ENCODE measurements at places on chromosomes 11 and 22. TPM values are rescaled to one million over a fixed set of nuclear protein-coding genes. Genes with fewer than 3 reads are reported as not detected.

The SHISAL1 gene
- 1.5 TPM for total RNA-seq

The BATF2 gene
- not detected for total RNA-seq

The POU2AF2 gene
- total RNA-seq: not detected

The SLC25A45 gene
- total RNA-seq: 5.3 TPM

The CARD10 gene
- 40.7 TPM for total RNA-seq

The TIGD3 gene
- total RNA-seq: 0.25 TPM

- DNase-seq: peak; percentile 63
Measured at GRCh38 chr11:12007769-12008737, at the start of gene DKK3. TSS of gene DKK3 (minus strand) at chr11:12008626. CDS start at chr11:12008582, 44 bp downstream.

DNA sequence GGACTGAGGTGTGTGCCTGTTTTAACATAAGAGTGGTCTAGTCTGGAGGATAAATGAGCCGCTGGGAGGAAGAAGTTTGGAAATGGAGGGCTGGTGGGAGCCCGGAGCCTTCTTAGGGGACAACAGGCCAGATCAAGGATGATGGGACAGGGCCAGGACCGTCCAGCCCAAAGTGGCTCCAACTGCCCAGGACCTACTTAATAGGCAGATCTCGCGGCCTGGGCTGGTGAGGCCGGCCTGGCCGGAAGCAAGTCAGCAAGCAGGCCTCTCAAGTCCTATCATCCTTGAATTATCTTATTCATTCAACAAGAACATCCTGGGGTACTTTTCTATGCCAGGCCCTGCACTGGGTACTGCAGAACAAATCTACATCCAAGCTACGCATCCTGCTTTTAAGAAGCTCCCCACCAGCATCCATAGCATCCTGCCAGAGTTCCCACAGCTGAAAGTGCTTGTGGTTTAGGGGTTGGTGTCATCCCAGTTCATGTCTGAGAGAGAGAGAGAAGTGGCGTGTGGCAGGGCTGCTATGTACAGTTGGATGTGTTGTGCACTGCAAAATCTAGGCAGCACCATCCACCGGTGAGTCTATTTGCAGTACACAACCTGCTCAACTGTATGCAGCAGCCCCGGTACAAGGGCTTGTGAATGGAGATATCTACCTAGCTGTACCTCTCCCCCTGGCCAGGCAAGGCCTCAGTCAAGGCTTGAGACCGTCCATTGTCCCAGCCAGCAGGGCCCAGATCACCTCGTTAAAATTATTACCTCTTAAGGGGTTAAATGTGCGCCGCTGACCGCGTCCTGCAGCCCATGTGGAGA is 82.1 kb downstream of the FBLN1 start:
- no peak for DNase-seq
